ENCODE measurements at places on chromosomes 12 and 14.

DNA sequence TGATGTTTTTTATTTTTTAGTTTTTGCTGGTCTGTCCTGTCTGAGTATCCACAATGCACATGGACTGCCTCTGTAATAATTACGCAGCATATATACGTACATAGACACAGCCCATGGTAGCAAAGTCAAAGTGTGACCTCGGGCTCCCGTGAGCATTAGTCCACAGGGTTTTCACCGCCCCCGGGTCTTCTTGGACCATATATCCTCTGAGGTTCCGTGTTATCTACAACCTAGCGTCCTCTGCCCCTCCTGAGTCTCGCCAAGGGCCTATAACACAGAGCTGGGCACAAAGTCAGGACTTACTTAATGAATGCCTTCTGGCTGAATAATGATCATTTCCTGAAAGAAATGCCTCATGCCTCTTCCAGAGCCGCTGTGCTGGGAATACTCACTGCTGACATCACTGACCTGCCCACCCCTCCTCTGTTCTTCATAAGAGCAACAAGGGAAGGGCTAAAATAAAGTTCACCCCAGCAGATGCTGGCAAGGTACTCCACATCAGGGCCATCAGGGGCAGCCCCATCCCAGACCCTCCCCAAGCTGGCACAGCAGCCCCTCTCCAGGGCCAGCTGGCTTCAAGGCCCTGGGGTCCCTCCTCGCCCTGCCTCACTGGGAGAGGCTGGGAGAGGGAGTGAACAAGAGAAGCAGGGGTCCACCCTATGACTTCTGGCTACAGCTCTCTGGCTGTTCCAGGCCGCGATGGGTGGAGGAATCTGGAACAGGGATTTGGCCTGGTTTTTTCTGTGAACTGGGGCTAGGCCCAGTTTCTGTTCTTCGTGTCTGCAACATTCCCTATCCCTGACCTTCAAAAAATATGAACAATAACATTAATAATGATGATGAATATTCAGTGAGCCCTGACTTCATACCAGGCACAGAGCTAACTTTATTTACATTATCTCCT is 7.9 kb downstream of the HDAC7 start:
- peak; percentile 88 for DNase-seq

DNA sequence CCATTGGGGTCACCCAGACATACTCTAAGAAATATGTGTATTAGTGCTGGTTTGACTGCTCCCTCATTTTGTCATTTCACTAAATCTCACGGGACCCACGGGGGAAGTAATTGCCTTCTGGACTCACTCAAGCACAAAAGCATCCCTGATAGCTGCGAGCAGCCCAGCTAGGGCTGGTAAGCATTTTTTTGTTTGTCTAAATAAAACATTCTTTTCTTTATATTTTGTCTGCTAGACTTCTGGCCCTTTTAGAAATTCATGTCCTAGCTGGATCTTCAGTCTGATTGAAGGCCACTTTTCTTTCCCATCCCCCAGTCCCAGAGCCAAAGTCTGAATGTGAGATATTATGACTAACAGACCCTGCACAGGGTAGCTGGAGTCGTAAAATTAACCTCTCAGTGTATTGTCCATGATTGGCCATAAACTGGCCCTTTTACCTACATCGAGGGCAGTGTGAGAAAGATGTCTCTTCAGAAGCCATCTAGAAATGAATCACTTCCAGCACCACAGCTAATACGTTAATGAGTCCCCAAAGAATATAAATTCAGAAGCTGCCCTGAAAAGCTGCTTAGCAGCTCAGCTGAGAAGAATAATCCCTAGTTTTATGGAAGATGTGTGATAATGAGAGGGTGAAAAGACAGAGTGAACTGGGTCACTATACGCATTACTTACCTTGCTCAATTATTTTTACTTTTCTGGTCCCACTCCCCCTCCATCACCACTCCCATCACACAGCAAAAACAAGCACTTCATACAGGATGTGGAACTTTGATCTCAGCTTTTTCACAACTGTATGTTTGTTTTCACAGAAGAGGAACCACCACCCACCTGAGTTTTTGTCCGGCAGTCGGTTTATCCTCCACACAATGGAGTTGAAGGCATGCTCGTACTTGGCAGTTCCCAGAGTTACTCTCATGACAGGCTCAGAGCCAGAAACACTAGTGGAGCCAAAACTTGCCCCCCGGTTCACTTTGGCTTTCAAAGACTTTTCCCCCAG is 55.6 kb upstream of the GTF2A1 start:
- DNase-seq = no peak

GRCh38 chr12:73731658-73732057 is 806.0 kb upstream of the ATXN7L3B start:
- no peak for DNase-seq

GRCh38 chr12:107374161-107374840 is 281.0 kb upstream of the CRY1 start:
- DNase-seq = no peak

DNA sequence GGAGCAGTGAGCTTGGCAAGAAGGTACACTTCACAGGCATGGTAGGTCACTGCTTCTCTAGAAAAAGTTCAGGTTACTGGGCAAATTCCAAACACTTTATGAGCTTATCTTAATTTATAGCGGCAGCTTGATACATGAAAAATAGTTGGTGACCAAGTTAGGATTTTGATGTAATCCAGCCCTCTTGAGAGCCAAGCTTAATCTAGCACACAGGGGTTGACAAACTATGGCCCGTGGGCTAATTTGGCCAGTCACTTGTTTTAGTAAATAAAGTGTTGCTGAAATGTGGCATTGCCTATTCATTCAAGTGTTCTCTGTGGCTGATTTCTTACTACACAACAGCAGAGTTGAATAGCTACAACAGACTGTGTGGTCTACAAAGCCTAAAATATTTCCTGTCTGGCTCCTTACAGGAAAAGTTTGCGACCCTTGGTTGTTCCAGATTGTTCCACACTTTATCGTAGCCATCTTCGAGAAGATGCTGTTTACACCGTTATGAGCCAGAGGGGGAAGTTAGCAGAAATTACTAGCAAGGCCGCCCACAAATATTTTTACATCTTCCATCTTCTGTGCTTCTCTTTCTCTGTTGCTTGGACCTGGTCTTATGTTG is 120.9 kb downstream of the DAAM1 start:
- no peak for DNase-seq

Measured in fibroblast of skin of right biceps (primary cell).